NCI-H146 (cell line): ENCODE measurements at places on chromosomes 12 and 14.

GRCh38 chr14:58899317-58899713 lies 261.6 kb downstream of the DACT1 start:
- DNase-seq = no peak

- no peak for DNase-seq
These were observed 39.3 kb downstream of the SETD3 start for GRCh38 chr14:99441157-99441870.

- no peak for DNase-seq
These were observed 121.7 kb upstream of the NOVA1 start for GRCh38 chr14:26719514-26719913.

- DNase-seq = no peak
These were observed 32.1 kb upstream of the C12orf76 start for GRCh38 chr12:110080410-110080809.

- peak; percentile 1 for DNase-seq
These were observed 245.8 kb upstream of the NAV3 start for GRCh38 chr12:77584860-77585259.

DNA sequence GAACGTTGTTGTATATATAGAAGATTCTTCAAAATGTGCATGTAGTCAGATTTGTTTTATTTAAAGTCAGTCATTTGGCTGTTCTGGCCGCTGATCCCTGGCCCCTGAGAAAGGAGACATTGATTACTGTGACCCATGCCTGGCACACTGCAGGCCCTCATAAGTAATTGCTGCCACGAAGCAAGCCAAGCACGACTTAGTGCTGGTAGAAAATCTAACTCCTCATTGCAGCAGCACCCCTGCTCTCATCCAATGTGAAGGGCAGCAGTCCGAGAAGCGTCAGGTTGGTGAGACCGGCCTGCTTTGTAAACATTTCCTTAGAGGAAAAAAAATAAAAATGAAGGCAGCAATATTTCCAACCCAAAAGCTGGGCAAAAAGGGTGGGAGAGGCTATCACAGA lies 22.8 kb upstream of the TMTC2 start:
- DNase-seq = no peak

GRCh38 chr14:54919330-54919729 lies 16.7 kb upstream of the GCH1 start:
- DNase-seq = peak; percentile 37

- no peak for DNase-seq
These were observed 181.9 kb downstream of the SLC15A5 start for GRCh38 chr12:16095531-16096110.

DNA sequence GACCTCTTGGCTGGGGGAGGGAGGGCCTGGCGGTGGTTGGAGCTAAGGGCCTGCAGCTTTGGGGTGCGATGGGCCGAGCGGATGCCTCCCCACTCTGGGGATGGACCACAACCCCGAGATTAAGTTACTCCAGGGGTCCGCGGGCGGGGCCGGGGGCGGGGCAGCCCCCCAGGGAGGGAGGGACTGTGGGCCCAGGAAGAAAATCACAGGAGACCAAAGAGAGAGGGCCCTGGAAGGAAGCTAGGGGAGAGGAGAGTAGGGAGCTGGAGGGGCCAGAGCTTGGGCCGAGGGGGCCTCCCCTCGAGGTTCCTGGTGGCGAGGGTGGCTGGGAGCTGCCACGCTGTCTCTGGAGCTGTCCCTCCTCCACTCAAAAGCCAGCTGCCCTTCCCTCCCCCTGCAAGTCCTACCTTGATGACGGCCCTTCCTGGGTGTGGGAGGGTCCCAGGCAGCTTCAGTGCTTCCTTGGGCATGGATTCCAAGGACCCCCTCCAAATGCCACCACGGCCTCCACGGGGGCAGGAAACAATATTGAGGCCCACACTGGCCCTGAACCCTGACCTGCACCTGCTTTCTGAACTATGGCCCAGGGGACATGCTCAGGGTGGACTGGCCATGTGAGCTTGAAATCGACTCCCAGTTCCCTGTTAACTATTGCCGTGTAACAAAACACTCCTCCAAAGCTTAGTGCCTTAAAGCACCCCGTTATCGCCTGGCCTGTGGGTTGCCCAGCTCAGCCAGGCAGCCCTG lies 610 bp upstream of the NUDT14 start:
- DNase-seq = no peak

GRCh38 chr14:84783511-84783910 lies 746.4 kb upstream of the FLRT2 start:
- no peak for DNase-seq

DNA sequence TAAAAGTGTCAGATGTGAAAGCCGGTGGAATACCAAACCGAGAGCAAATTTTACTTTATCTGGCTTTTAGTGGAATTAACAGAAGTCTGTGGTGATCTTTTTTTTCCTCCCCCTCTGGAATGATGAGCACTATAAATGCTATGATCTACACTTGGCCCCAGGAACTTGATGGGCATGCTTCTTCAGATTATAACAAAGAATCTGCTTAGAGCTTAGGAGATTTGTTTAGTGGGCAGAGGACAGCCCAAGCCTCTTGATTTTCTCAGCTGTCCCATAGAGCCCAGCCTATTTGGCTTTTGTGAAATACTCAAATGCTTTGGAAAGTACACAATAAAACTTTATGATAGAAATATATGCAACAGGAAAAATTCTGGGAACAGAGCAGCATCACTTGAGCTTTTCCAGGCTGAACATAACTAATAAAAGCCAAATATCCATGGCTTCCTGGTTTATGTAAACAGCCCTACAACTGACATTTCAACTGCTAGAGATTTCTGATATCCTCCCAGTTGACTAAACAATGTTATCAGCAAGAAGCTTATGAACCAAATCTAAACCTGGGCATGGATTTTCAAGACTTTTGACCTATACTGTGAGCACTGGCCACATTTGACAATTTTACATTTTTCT lies 149.6 kb downstream of the PLXNC1 start:
- DNase-seq = no peak

- DNase-seq = peak; percentile 57
These were observed 8.7 kb downstream of the NGDN start for GRCh38 chr14:23478109-23478759.

DNA sequence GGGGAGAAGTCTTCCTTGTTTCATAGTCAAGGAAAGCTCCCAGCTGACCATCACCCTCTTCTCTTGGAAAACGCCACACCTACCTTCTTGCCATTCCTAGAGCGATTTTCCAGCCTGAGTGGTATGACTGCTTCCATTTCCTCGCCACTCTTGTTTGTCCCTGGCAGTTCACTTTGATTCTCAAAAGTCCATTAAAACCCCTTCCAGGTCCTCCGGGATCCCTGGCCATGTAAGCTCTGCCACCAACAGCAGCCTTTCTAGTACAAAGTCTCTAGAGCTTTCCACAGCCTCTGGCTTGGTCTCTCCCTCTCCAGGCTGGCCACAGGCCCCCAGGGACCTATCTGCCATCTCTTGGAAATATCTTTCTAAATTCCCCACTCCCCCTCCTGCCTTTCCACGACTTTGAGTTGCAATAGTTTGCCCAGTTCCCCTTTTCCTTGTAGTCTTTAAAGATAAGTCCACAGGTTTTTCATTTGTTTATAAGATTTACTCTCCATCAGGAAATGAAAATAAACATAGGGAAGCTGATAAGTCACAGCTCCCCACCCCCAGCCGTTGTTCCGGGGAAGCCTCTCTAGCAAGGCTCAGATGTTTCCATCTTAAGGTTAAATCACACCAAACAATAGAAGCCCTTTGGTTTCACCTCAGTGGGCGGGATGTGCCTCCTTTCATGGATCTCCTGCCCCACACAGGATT lies 42.9 kb upstream of the SINHCAF start:
- no peak for DNase-seq

DNA sequence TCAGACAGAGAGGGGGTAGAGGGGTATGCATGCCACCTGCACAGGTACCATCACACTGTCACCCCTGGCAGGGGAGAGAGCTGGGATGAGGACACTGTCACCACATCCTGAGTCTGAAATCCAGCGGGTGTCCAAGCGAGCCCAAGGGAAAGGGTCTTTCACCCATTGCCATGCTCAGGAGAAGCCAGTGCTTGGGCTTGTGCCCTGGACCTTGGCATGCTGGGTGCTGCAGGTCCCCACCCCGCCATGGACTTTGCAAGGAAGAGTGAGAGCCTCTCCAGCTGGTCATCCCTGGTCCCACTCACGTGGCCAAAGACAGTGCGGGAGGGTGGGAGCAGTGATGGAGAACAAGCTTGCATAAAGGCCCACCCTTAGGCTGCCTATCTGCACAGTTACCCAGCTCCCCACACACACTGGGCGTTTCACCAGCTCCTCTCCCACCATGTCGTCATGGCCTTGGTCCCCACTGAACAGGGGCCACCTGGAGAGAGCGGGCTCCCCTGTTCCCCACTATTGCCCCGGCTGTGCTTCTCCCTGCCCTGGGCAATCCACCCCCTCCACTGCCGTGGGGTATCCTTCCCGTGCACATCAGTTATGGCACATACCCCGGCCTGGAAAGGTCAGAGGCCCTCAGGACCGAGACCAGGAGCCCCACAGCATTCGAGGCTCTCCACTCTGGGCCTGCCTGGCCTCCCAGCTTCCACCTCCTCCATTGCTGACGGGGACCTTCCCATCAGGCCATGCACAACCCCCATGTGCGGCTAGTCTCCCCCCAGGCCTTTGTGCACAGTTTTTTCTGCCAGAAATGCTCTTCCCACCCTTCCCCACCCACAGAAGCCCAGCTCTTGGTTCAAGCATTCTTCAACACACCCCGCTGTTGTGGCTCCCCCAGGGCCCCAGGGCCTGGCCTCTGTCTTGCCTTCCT lies 58.6 kb upstream of the BCL11B start:
- DNase-seq = no peak

- no peak for DNase-seq
These were observed 4.0 kb upstream of the UNC79 start for GRCh38 chr14:93426750-93427149.

- DNase-seq = no peak
These were observed 114.0 kb upstream of the KRAS start for GRCh38 chr12:25364529-25365339.

DNA sequence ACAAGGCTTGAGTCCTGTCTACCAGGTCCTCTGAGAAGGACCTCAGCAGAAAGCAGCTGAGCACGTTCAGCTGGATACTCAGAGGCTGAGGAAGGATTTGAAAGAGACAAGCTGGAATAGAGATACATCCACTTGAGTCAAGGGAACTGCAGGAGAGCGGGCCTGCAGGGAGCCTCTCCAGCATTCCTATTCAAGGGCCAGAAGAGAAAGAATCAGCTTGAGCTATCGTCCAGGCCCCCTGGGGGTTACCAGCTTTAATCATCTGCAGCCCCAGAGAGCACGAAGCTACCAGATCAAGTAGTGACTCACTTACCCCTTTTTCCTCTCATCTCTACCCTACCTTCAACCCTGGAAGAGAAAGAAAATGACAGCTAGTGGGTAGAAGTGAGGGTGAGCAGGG lies 80.9 kb downstream of the NDUFA12 start:
- no peak for DNase-seq

DNA sequence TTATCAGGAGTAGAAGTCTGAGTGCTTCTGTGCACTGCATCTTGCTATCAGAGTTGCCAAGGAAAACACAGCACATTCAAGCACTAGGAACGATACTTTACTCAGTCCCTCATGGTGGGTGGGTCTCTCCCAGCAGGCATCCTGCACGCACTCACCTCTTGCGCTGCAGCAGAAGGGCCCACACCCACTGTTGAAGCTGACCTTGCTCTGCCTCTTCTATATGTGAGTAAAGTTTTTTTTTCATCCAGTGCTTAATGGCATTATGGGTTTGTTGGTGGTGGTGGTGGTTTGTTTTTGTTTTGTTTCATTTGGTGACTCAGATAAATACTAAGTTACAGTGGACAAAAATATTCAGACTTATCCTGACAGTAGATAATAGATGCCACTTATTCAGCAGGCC lies 348.5 kb downstream of the EGLN3 start:
- no peak for DNase-seq

GRCh38 chr14:101007765-101008164 lies 104.2 kb upstream of the RTL1 start:
- DNase-seq = no peak

DNA sequence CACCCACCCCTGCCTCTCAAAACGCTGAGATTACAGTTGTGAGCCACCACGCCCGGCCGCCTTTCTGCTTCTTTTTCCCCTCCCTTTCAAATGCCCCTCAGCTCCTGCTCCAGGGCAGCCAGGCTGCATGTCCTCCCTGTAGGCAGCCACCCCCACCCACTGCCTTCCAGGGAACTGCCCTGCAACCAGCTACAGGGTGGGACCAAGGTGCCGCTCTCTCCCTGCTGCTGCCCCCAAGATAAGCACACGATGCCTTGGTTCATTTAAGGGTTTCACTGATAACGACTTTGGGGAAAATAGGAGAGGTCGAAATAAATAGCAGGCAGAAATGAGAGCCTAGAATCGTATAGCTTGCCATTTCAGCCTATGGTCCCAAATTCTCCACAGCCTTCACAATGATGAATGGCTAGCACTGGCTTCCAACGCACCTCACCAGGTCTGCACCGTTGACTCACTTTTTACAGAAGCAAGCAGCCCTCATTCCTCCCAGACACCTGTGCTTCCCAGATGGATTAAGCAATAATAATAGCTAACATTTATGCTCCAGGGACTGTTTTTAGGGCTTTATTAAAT lies 40.7 kb downstream of the ATG14 start:
- DNase-seq = no peak

- DNase-seq = peak; percentile 36
These were observed 87.7 kb downstream of the PELI2 start for GRCh38 chr14:56205881-56206280.

DNA sequence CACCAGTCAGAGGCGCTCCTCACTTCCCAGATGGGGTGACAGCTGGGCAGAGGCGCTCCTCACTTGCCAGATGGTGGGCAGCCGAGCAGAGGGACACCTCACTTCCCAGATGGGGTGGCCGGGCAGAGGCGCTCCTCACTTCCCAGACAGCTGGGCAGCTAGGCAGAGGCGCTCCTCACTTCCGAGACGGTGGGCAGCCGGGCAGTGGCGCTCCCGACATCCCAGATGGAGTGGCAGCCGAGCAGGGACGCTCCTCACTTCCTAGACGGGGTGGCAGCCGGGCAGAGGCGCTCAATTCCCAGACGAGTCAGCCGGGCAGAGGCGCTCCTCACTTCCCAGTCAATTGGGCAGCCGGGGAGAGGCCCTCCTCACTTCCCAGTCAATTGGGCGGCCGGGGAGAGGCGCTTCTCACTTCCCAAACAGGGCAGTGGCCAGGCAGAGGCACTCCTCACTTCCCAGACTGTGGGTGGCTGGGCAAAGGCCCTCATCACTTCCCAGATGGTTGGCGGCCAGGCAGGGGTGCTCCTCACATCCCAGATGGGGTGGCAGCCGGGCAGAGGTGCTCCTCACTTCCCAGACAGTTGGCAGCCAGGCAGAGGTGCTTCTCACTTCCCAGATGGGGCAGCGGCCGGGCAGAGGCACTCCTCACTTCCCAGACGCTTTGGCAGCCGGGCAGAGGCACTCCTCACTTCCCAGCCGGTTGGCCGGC lies 143.8 kb upstream of the ARID2 start:
- DNase-seq = no peak
